Cerebellar nuclear complex (tissue), 1 donor: ENCODE measurements at places on chromosomes 7 and 10.

- no peak for DNase-seq
Measured at GRCh38 chr10:11164551-11164802, 146.8 kb downstream of the CELF2 start.

DNA sequence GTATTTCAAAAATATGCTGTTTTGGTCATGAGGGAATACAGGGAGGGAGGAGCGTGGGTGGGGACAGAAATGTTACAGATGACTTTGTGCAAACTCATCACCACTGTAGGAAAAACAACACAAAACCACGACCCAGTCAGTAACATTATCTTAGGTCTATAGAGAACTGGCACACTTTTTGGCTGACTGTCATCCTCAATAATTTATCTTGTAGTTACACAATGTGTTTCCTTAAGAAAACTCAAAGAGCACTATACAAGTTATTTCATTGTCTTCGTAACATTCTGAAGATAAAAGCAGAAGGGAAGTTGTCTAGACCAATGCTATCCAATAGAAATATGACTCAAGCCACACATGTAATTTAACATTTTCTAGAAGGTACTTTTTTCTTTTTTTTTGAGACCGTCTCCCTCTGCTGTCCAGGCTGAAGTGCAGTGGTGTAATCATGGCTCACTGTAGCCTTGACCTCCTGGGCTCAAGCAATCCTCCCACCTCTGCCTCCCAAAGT lies 16.9 kb upstream of the CDK14 start:
- no peak for DNase-seq

DNA sequence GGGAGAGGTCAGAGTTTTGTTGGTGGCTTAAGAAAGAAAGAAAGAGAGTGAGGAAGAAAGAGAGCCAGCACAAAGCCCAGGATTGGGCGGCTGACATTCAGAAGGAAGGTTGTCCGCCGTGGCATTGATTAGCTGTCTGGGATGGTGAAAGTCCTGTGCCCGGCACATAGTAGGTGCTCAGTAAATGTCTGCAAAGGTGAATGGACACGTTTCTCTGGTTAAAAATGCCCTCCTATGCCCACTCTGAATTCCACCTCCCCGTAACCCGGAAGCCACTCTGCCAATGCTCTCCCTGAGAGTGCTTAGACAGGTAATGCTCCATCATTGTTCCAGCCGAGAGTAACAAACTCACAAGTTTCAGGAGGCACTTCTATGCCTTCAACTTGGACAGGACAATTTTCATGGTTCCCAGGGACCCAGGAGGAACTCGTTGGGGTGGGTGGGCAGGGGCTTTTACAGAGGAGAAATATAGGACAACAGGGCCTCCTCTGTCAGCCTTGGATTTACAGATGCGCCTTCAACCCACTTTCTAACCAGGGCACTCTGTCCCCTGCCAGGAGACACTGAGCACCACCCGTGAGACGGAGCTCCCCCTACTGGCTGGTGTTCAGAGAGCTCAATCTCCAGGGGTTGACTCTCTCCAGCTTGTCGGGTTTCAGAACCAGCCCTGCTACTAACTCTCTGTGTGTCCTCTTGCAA lies 411.5 kb upstream of the ZMIZ1 start:
- DNase-seq, result no peak

- peak; percentile 13 for DNase-seq
Measured at GRCh38 chr10:70277396-70278030, 6.3 kb downstream of the NPFFR1 start.

GRCh38 chr10:24518981-24519597 lies 204.6 kb downstream of the ARHGAP21 start:
- no peak for DNase-seq

- DNase-seq, result no peak
Measured at GRCh38 chr10:101478956-101479355, 109.1 kb downstream of the POLL start.

- DNase-seq, result no peak
Measured at GRCh38 chr10:46541017-46541661, 15.3 kb downstream of the GPRIN2 start.

DNA sequence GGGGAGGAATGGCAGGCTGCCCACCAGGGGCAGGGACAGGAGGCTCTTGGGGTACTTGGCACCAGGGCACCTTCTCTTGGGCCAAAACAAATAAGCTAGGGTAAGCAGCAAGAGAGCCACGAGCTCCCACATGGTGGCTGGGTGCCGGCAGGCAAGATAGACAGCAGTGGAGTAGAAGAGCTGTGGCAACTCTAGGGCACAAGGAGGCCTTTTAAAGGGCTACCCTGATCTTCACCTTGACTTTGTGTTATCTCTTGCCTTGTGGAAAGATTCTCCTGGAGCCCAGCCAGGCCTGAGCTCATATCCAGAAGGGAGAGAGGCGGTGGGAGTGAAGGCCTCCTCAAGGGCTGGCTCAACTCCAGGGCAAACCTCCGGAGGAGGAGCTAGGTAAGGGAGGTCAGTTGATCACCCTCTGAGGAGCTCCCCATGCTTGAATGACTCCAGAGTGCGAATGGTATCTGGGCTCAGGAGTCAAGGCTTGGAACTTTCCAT lies at the start of gene CYP17A1:
Gene CYP17A1, minus strand, starts transcription at position 184 of the 492 bp plus-strand sequence. Its CDS starts 52 bp downstream, at position 132.
- no peak for DNase-seq

GRCh38 chr10:79602953-79603352 lies 7.8 kb upstream of the SFTPA1 start:
- DNase-seq, result no peak

DNA sequence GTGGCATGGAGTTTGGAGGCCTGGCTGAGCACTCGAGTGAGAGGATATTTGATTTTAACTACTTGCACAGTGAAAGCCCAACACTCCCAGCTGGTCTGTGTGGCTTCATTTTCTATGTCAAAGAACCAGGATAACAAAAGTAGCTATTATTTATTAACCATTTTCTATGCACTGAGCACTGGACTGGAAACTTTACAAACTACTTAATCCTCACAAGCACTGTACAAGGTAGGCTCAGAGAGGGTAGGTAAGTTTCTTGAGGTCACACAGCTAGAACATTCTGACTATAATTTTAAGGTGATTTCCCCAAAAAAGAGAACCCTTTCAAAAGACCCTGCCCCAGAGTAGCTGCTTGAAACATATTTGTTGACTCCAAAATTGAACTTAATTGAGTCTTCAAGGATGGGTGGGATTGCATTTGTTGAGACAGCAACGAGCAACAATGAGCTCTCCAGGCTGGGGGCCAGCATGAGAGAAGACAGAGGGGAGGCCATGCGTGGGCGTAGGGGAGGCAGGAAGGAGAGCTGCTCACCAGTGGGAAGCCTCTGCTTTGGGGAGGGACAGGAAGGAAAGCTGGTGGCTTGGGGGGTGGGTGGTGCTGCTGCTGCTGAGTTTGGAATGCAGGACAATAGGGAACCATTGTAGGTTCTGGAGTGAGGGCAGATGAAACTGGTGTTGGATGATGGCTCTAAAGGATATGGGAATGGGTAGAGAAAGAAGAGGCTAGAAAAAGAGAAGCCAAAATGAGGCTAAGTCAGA lies 31.5 kb downstream of the FAM241B start:
- no peak for DNase-seq

- no peak for DNase-seq
Measured at GRCh38 chr10:125190946-125191345, 30.6 kb upstream of the CTBP2 start.

GRCh38 chr10:125166658-125167057 lies 6.3 kb upstream of the CTBP2 start:
- DNase-seq, result no peak

GRCh38 chr7:144812379-144813283 lies 23.2 kb downstream of the TPK1 start:
- DNase-seq, result no peak

DNA sequence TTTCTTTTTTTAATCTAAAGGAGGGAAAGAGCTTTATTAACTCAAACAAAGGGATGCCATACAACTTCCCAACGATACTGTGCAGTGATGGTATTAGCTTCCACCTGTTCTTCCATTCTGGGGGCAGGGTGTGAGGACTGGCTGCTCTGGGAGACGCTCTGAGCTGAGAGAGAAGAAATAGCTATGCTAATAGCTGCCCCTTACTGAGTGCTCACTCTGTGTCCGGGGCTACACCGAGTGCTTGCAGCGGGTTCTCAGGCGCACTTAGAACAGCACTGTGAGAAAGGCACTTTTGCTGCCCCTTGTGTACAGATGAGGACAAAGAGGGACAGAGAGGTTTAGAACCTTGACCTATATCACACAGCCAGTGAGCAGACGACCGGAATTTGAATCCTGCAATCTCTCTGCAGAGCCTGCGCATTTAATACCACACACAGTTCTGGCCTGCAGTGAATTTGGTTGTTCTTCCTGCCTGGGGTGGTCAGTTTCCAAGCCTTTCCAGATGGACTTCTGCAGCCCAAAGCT lies 142.2 kb downstream of the PLPP4 start:
- DNase-seq, result no peak

GRCh38 chr10:46028584-46029460 lies 1.6 kb downstream of the NCOA4 start:
- DNase-seq, result no peak

DNA sequence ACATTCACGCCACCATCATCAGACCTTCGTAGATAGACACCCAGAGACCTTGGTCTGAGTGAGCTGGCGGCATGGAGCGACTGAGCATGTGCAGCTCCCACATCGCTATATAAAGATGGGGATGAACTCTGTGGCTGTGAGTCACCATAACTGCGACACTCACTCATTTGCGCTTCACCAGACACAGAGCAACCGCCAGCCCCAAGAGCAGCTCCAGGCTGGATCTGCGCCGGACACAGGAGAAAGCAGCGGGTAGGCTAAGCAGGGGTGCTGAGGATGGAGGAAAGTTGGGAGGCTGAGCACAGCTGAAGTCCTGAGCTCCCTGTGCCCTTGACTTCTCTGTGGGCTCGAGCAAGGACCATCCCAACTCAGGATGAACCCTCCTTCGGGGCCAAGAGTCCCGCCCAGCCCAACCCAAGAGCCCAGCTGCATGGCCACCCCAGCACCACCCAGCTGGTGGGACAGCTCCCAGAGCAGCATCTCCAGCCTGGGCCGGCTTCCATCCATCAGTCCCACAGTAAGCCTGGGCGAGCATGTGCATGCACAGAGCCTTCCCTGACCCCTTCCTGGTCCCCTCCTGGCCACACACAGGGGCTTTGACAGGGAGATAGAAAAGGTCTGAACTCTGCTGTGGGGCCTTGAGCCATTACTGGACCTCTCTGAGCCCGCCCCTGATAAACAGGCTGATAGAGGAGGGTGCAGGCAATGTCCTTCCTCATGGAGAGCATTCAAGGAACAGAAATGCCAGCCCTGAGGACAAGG lies at the start of gene OPN4:
Gene OPN4, plus strand, starts transcription at position 137 of the 762 bp plus-strand sequence. Its CDS starts 237 bp downstream, at position 374.
- DNase-seq, result no peak

DNA sequence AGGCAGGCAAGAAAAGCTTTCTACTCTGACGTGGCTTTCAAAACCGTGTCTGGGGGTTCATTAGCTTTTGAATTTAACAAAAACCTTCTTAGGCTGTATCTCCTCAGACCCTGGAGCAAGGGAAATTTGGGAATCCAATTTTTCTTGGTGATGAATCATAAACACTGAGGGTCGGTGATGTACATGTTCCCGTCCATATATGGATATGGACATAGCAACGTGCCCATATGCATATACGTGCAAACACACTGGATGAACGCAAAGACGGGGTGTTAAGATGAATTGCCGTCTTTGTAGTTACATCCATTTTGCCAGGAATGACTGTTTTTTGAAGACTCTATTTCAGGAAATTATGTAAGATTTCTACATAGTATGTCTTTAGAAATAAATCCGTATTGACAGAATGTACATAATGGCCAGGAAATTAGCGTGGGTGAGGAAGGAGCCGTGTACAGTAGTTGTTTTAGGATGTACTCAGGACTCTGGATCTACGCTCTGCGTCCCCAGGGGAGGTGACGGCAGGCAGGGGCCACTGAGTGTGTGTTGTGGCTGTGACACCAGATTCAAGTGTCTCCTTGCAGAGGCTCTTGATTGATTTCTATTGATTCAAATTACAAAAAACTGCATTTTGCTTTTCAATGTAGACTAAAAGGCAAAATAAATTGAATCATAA lies 238.2 kb downstream of the DNAJB6 start:
- no peak for DNase-seq

DNA sequence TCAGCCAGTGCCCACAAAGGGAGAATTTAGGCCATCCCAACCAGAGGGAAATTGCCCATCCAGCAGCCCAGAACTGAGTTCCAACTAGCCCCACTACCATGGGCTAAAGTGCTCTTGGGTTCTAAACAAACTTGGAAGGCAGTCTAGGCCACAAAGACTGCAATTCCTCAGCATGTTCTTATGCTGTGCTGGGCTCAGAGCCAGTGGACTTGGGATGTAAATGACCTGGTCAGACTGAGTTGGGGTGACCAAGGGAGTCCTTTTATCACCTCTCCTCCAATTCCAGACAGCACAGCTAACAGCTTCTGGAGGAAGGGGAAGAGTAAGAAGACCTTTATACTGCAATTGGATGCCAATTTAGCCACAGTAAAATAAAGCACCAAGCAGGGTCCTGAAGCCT lies 607.2 kb upstream of the KCND2 start:
- no peak for DNase-seq

DNA sequence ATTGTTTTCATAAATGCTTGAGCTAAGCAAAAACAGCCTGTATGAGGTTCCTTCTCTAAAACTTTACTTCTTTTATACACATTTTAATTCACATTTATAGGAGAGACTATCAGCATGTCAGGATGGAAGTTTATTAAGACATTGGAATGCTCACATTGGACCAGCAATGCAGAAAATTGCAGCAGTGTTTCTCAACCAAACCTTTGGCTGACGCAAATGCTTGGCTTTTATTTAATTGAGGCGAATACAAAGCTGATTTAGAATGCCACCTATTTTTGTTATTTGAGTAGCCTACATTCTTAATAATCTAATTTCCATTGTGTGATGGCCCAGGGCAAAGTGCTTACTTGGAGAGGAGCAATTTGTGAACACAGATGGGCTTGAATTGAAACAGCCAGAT lies 283.2 kb downstream of the ARL4A start:
- no peak for DNase-seq

- DNase-seq, result no peak
Measured at GRCh38 chr10:65125212-65125611, 1604.0 kb downstream of the REEP3 start.

DNA sequence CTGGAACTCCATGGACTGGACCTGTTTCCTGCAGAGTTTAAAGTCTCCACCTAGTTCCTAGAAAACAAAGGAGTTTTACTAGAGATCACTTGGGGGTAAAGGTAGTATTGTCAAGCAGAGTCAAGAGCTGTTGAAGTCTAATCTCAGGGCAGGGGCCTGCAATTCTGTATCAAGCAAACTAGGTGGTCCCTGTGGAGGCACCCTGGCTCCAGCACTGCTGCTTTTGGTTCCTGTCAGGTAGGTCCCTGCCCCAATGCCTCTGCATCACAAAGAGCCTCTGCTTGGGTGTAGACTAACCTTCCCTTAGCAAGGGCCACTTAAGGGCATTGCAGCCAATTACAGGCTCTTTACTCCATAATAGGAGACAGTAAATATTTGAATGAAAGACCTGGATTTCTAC lies 22.5 kb downstream of the ZSCAN25 start:
- DNase-seq, result no peak

GRCh38 chr7:1255080-1255816 lies 22.6 kb downstream of the UNCX start:
- DNase-seq, result no peak

- DNase-seq, result no peak
Measured at GRCh38 chr10:121306159-121306673, 292.0 kb downstream of the FGFR2 start.

DNA sequence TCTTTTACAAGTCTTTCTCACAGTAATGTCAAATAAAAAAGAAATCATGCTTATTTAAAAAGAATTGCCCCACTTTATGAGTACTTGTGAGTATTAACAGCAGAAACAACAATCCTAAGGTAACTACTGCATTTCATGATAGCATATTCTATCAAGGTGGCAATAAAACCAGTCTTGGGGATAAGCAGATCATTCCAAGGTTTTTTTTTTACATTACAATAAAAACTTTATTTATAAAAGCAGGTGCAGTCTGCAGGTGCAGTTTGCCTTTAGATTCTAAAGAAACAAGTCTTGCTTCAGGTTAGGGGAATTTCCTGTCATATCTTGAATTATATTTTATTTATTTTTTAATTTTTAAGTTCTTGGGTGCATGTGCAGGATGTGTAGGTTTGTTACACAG lies 10.7 kb upstream of the ANK3 start:
- no peak for DNase-seq
